ENCODE measurements at places on chromosomes 12 and 14. TPM values are rescaled to one million over a fixed set of nuclear protein-coding genes. Genes with fewer than 3 reads are reported as not detected.

- no peak for DNase-seq
Measured at GRCh38 chr12:47206450-47207339, 126.9 kb upstream of the AMIGO2 start.

- DNase-seq: no peak
Measured at GRCh38 chr14:103223818-103224352, 100.6 kb downstream of the TNFAIP2 start.

DNA sequence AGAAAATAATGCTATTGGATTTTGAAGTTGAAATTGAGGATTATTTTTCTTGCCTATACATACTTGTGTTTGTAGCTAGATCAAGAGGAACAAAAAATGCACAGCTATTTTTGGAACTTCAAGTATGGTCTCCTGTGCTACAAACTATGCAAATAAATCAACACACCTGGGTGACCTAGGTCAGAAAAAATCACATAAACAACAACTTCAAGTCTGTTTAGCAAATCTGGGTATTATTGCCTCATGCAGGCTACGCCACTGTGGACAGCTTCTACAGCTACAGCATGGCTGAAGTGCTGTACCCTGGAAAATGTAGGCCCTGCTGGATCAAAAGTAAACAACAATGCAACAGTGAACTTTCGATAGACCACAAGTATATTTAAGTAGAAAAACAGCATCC lies 87.5 kb downstream of the SLC6A15 start:
- no peak for DNase-seq

GRCh38 chr12:115417610-115418009 lies 733.6 kb upstream of the TBX3 start:
- DNase-seq: no peak

DNA sequence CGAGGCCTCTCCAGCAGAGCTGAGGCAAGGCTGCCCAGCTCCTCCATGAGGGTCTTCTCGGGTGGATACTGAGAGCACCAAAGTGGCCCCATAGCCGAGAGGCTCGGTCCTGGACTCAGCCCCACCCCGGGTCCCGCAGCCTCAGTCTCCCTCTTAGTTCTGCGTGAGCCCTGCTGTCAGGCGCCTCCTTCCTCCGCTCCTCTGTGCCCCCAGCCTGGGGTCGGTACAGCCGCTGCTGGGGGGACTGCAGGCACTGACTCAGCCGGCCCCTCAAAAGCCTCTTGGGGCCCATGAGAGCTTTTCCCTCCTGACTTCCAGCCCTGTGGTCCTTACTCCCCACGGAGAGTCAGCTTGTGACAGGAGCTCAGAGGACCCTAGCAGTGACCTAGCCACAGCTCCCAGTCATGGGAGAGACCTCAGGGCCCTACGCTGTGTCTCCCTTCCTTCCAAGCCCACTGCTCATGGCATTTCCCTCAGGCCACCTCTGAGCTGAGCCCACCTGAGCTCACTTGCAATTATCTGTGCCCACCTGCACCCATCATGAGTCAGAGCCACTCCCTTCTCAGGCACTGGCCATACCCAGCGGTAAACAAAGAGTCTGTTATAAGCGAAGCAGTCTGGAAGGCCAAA lies 295.0 kb upstream of the RTL1 start:
- DNase-seq: no peak

DNA sequence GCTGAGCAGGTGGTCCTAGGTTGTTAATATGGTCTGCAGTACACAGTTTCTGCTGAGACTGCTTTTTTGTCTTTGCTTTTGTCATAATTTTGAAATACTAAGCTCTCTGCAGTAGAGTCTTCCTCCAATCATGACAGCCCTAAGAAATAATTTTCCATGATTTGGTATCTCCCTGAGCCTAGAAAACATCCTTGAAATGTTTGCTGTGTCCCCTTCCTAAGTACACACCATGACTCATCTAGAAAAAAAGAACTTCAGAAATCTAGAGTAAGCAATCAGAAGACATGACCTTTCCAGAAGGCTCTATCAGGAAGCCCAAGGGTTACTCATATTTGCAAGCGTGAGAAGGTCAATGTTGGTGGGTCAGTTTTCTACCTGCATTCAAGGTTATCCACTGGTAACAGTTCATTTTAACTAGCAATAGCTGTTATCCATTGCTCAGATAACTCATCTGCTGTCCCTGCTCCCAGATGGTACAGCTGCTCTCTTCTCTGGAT lies 16.4 kb downstream of the DAD1 start:
- no peak for DNase-seq

- no peak for DNase-seq
Measured at GRCh38 chr14:69684461-69685217, 73.2 kb downstream of the SUSD6 start.

SMOC1 gene
- 0.04 TPM for total RNA-seq

- no peak for DNase-seq
Measured at GRCh38 chr12:95443459-95443858, 30.5 kb upstream of the METAP2 start.

- DNase-seq: no peak
Measured at GRCh38 chr14:29643433-29644211, 284.0 kb downstream of the PRKD1 start.

GRCh38 chr12:108478611-108479206 lies 36.4 kb upstream of the FICD start:
- no peak for DNase-seq

RERG gene
- total RNA-seq: not detected

KRT85 gene
- total RNA-seq: under 0.01 TPM

DNA sequence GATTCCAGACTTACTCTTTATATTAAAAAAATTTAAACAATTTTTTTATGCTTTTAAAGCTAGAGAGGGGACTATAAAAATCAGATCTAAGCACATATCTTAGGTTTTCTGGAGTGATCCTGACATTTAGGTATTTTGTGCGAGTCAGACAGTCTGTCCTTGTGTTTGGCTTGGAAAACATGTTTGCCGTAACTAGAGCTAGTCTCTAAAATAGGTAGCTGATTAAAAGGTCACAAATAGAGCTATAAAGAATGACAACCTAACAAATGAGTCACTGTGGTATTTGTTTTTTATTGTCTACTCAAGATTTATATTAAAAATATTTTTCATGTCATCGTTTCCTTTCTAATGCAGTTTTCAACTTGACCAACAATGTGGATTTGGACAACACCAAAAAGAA lies 73.4 kb downstream of the MNAT1 start:
- DNase-seq: no peak
